A549 treated with ZK216348 at 1 μM for 4 hours (cell line): ENCODE measurements at places on chromosomes 3 and 15. TPM values are rescaled to one million over a fixed set of nuclear protein-coding genes. Genes with fewer than 3 reads are reported as not detected.

CHST13 gene
- total RNA-seq: 0.41 to 1.3 TPM (median 1.1 TPM) in 5 replicates

VIPR1 gene
- total RNA-seq: 0.47 to 1.0 TPM (median 0.68 TPM) in 5 replicates

CLDN11 gene
- 0.19 to 0.21 TPM in 2 of 5 replicates, not detected in the others for total RNA-seq

TTLL13 gene
- 0.11 to 0.43 TPM (median 0.16 TPM) in 4 of 5 replicates, not detected in the other for total RNA-seq
